CD4-positive, alpha-beta T cell treated with Interleukin-2 at 100 ng/mL for 4 hours (primary cell): ENCODE measurements at places on chromosomes 13 and 19.

DNA sequence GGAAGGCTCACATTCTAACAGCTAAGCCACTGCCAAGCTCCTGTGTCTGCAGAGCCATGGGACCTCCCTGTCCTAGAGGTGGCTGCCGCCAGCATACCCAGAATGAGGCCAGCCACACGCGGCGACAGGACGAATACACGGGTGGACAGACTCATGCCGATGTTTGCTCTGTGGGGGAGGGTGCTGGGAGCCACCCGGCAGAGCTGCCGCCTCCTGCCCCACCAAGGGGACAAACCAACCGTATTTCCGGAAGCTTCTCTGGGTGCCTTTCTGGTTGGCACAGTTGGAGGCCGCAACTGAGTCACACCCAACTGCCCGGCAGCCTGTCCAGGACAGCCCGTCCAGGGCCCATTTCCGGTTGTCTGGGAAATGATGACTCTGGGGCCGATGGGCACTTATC is 20.3 kb downstream of the C13orf46 start:
- DNase-seq: no peak

DNA sequence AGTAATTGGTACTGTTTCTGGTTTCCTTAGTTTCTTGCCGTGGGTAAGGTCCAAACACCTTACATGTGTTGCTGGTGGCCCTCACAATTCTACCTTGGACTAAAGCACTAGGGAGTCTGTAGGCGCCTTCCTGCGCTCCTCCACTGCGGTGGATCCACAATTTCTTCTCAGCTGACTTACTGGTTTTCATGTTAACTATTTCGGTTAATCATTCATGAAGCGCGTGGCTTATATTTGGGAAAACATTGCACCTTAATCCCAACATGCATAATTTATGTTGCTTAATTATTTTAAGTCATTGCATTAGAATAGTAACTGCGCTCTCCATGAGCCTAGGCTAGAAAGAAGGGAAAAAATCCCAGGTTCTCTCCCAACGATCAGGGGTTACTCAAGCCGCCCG is 37.7 kb downstream of the ARHGEF7 start:
- no peak for DNase-seq

GRCh38 chr19:38663957-38664502 is 16.6 kb downstream of the ACTN4 start:
- DNase-seq: no peak

GRCh38 chr13:102020611-102021216 is 381.1 kb downstream of the FGF14 start:
- DNase-seq: no peak

DNA sequence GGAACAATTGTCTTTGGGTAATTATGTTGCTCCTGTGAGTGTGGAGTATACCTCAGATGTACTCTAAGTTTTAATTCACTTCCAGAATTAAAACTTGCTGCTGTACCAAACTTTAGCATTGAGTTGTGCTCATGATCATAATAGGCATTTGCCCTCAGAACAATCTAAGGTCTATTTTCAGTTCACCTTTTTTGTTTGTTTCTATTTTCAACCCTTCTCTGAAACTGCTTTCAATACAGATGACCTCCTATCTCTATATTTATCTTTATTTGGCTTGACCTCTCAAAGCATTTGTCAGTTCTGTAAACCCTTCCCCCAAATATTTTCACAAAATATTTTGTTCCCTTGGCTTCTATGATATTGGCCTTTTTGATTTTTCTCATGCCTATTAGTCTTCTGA is 873.0 kb downstream of the OLFM4 start:
- DNase-seq: no peak

DNA sequence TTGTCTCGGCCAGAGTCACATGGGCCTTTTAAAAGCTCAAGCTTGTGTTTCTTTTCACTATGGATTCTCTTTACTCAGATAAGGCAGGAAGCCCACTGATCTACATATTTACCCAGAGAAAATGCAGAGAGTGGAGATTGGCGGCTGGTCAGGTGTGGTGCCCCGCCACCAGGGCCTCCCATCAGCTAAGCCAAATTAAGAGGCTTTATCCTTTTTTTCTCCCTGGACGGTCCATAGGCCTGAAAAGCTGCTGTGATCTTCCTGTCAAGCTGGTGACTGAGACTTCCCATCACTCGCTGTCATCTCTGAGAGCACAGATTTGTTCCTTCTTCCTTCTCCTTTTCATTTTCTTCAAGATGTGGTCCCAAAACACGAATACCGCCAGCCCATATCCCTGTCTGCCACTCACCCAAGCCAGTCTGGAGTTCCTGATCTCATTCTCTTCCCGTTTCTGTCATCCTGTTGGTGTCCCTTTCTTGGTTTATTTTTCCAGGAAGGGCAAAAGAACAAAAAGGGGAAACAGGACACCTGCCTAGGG is 1.9 kb downstream of the SAFB start:
- DNase-seq: no peak

- no peak for DNase-seq
These were observed 7.9 kb upstream of the DPY19L3 start for GRCh38 chr19:32397671-32398101.

GRCh38 chr13:99731747-99732146 is 230.5 kb downstream of the TM9SF2 start:
- DNase-seq: no peak

- peak; percentile 37 for DNase-seq
These were observed 76.9 kb downstream of the TNFSF13B start for GRCh38 chr13:108346376-108346775.

DNA sequence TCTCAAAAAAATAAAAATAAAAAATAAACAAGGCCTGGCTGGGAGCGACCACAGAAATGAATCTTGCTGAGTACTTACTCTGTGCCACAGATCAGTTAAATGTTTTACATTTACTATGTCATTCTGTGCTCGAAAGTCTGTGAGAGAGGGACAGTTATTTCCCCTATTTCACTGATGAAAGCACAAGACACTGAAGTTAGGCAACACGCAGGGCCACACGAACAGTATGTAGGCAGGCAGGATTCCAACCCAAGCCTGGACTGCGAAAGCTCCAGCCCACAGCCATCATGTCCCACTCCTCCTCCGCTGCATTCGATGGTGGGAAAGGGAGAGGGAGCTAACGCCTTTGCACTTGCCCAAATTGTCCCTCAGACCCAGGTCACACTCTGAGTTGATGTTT is 34.2 kb downstream of the RUBCNL start:
- no peak for DNase-seq

DNA sequence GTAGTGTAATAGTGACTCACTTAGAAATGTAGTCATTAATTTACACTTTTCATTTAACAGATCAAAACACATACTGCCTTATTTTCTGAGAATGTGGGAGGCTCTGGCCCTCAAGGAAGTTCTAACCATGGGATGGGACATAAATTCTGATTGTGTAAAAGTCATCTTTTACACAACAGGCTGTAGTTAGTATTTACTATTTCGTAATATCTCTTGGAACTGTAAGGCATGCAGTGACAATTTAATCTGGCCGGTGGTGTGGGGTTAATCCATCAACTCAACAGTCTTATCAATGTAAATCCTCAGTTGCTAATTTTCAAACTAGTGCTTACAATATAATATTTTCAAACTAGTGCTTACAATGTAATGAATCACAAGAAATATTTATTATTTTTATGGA is 1599.2 kb downstream of the EFNB2 start:
- no peak for DNase-seq

- no peak for DNase-seq
These were observed 8.9 kb upstream of the DGKH start for GRCh38 chr13:42039457-42039945.

GRCh38 chr13:29902632-29903305 is 52.4 kb upstream of the UBL3 start:
- DNase-seq: no peak

GRCh38 chr13:113947311-113948033 is 26.4 kb downstream of the C13orf46 start:
- DNase-seq: no peak

DNA sequence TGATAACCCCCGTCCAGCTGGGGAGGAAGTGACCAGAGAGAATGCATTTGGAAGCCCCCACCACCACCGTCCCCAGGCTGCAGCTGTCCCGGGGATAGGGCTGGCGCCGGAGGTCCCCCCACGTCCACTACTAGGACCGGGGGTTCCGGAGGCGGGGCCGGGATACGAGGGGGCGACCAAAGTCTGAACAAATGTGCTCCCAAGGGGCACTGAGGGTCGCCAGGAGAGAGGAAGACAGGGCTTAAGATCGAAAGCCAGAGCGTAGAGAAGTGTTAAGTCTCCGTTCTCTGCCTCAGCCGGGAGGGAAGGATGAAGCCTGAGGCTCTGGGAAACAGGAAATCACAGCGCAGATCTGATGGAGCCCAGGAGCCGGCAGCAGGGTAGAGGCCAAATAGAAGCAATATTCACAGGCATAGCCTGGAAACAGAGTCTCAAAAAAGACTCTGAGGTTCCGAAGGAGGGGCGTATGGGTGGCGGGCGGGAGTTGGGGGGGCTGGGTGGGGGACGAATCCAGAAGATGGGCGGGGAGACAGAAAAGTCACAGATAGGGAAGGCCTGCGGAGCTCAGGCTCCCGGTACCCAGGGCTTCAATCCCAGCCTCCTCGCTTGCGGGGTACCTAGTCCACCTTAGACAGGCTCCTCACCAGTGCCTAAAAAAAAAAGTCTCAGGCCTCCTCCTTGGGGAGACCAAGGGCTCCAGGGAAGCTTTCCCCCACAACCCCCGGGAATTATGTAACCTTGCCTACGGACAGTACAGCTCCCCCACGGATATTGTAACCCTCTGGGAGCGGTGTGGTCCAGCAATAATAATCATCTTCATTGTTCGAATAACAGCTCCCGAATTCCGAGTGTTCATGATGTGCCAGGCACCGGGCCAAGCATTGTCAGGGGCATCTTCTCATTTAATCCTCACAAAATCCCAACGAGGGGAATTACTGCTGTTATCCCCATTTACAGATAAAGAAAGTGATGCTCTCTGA is 1.1 kb upstream of the ERF start:
- no peak for DNase-seq

GRCh38 chr13:32585550-32586079 is 637 bp upstream of the PDS5B start:
- DNase-seq: no peak

DNA sequence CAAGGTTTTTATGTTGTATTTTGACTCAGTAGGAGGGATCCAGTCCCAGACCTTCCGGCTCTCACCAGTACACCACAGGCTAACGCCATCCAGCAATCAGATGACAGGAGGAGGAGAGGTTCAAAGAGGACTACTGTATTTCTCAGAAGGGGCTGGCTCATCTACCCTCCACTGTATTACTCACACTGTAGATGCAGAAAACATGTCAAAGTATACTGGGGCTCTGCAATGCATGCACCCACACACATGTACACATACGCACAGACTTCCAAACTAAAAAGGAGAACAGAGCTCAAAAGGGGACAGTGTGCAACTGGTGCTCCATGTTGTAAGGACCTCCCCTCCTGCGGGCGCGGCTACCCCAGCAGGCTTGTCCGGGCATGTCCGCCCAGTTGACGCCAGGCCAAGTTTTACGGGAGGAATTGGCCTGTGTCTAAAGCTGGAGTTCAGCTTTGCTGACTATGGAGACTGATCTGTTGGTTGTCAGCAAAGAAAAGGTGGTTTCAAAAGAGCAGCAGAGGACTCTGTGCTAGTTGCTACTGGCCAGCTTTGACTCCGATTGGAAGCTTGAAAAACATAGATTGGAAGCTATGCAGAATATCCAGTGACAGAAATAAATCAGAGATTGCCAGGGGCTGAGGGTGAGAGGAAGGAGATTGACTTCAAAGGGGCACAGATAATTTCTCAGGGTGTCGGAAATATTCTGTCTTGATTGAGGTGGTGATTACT is 314.2 kb downstream of the DLEU7 start:
- DNase-seq: peak; percentile 34

DNA sequence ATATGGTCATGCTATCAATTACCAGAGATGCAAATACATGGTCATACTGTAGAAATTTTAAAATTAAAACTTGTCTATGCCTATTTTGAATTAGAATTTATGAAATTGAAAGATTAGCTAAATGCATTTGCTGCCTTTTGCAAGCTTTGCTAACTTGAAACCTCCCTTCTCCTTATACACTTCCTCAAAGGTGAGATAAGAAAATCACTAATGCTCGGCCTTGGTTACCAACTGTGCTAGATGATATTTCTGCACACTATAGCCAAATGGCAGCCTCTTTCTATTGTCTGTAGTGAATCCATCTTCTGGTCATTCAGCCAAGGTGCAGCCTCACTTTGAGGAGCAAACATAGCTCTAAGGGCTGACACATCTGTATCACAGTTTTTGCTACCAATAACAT is 31.1 kb upstream of the MYCBP2 start:
- DNase-seq: no peak

GRCh38 chr19:33815380-33816340 is 19.0 kb downstream of the KCTD15 start:
- no peak for DNase-seq

DNA sequence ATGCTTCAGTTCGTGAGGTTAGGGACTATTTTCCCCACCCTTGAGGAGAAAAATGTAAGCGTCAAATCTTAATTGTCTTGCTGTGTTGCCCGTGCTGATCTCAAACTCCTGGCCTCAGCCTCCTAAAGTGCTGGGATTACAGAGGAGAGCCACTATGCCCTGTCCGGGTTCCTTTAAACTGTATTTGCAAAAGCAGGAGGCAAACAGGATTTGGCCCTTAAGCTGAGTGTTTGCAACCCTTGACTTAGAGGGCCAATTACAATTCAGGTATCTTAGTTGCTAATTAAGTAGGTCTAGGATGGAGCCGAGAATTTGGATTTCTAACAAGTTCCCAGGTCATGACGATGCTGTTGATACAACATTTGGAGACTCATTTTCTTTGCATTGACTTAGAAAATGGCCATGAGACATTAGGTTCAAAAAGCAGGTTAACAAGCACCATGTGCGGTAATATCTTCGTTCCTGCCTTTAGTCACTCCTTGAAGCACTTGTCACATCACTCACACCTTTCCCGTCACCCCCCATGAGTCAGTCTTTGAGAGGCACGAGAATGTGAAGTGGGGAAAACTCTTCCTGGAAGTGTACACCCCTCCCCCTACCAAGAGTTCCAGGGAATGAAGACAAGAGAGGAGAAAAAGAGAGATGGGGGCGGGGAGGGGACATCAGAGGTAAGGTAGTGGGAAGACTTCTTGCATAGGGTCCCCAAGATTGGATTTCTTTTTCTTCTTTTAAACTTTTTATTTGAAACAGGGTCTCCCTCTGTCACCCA is 2.6 kb downstream of the NAPSA start:
- DNase-seq: peak; percentile 57

DNA sequence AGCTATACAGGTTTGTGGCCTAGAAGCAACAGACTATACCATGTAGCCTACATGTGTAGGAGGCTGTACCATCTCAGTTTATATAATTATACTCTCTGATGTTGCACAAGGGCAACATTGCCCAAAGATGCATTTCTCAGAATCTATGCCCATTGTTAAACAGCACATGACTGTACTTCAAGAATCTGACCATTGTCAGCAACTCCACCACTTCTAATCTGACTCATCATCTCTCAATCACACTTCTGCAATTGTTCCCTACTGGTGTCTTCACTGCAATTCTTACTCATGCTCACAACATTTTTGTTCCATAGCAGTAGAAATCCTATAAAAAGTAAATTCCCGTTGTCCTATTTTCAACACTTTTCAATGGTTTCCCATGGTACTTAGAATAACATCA is 63.9 kb upstream of the ATXN8OS start:
- DNase-seq: no peak
